MCF 10A (cell line): ENCODE measurements at places on chromosomes 12 and 14. TPM values are rescaled to one million over a fixed set of nuclear protein-coding genes. Genes with fewer than 3 reads are reported as not detected.

GRCh38 chr12:24280056-24280842 is 330.8 kb upstream of the SOX5 start:
- no peak for DNase-seq

- DNase-seq, result peak; percentile 62
These were observed 1552.1 kb downstream of the AACS start for GRCh38 chr12:126617312-126617711.

DNA sequence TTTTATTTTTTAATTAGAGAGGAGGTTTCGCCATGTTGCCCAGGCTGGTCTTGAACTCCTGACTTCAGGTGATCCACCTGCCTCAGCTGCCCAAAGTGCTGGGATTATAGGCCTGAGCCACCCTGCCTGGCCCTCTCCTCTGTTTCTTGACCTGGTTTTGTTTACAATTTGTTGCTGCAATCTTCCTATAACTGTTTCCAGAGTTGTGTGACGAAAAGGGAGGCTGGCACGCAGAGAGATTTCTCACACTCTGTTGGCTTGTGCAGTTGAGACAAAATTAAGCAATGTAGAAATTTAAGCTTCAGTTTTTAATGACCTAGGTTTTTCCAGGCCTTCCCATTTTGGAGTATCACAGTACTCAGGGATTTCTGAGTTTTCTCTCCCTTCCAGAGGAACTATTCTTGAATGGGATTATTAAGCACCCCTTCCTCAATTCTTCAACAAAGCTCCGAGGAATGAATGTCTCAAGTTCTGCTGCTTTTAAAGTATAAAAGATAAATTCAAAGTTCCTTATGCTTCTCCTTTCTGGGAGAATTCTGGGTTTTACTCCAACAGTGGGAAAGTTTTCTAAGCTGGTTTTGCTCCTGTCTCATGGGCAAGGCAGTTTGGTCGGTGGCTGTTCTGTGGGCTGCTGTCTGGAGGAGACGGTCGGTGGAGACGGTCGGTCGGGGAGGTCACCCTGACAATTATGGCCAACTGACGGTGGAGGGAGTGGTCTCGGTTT is 20.4 kb upstream of the FOS start:
- peak; percentile 85 for DNase-seq

GRCh38 chr12:71703206-71703605 is 17.3 kb downstream of the TMEM19 start:
- DNase-seq, result no peak

DNA sequence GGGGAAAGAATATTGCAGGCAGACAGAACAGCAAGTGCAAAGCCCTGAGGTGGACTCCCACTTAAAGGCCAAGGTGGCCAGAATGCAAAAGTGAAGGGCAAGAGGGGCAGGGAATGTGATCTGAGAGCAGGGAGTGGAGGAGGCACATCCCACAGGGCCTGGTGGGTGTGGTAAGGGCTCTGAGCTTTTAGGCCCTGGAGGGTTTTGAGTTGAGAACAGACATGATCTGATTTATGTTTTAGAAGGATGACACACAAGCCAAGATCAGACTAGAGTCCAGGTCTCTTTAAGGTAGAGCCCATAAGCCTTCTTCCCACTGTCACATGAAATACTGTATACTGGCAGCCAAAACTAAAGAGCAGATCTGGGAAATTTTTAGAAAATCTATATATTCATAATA is 162.5 kb downstream of the SLC38A4 start:
- DNase-seq, result peak; percentile 58

DNA sequence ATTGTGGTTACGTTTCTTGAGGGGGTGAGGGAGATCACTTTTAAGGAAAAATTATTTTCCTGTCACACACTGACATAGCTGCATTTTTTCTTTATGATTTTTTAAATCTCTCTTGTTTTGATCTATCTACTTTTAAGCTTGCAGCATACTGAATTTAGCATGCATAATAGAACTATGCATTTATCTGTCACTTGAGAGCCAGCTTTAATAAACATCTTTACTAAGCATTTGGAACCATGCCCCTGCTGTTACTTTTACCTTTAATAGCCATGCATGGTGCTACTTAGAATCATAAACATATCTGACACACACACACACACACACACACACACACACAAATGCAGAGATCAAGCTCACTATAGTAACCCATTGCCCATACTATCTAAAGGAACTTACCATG is 486.2 kb downstream of the NELL2 start:
- no peak for DNase-seq

DNA sequence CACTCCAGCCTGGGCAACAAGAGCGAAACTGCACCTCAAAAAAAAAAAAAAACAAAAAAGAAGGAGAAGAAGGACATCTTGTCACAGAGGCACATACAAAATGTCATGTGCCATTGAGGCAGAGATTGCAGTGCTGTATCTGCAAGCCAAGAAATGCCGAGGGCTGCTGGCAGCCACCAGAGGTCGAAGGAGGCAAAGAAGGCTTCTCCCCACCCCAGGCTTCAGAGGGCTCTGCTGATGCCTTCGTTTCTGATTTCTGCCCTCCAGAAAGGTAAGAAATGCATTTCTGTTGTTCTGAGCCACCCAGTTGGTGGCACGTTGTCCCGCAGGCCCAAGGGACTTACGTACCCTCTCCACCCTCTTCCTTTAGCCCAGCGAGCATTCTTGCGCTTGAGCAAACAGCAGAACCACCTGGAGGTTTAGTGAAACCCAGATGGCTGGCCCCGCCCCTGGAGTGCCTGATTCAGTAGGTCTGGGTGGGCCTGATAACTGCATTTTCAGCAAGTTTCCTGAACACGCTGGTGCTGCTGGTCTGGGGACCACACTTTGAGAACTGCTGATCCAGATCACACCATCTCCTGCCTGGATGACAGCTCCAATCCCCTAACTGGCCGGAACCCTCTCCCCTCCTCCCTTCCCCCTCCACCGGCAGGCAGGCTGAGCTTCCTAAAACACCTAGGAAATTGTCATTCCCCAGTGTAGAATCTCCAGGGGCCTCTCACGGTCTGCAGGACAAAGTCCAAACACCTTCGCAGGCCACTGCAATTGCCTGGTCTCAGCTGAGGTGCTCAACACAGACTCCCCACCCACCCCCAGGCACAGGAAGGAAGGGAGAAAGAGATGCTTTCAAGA is 21.1 kb upstream of the SCARB1 start:
- no peak for DNase-seq

DNA sequence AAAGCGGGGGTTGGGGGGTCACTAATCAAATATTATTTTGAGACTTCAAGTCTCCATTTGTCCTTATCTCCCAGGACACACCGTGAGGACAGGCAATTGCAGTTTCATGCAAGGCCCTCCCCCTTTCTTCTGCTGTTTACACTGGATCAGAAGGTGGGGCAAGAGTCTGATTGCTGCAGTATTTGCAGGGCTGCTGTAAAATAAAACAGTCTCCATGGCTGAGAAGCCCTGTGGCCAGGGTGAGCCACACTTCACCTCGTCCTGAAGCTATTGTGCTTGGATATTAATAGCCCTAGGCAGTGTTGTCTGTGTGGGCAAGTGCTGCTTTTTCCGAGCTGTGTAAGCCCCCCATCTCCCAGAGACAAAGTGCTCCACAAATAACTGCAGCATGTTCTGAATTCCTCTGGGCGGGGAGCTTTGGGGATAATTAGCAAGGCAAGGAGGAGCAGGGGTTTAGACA is 187.4 kb upstream of the NTF3 start:
- no peak for DNase-seq

DNA sequence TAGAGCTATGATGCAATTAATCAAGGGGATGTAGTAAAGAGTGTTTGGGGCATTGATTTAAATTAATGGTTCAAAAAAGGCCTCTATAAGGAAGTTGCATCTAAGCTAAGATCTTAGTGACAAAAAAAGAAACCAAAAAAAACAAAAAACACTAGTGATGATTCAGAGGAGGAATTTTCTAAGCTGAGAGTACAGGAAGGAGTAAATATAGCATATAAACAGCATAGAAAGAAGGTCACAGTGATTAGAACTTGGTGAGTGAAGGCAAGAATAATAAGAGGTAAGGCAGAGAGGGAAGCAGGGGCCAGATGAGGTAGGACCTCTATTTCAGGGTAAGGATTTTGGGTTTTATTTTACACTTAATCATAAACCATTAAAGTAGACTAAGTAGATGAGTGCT is 48.0 kb upstream of the PDZRN4 start:
- DNase-seq, result no peak

Gene TAS2R50
- 0.86 and 1.1 TPM in 2 replicates for total RNA-seq

Gene SLC5A8
- not detected in 2 replicates for total RNA-seq

Gene RBM25
- total RNA-seq, result 106 and 107 TPM in 2 replicates

Gene SUSD6
- 27.7 and 32.1 TPM in 2 replicates for total RNA-seq
